Posterior vena cava (tissue), 2 donors: ENCODE measurements at places on chromosomes 12 and 14. TPM values are rescaled to one million over a fixed set of nuclear protein-coding genes. Genes with fewer than 3 reads are reported as not detected.

RNASE3 gene
- total RNA-seq: 0.48 TPM

CLEC6A gene
- not detected for total RNA-seq

LBHD2 gene
- not detected for total RNA-seq

TBX5 gene
- not detected for total RNA-seq

GLT1D1 gene
- 0.67 TPM for total RNA-seq

CEBPE gene
- 0.19 TPM for total RNA-seq

IGFBP6 gene
- total RNA-seq: 679 TPM

- DNase-seq: peak; percentile 66
Measured at GRCh38 chr14:96797582-96798349, 584 bp downstream of the VRK1 start.

- no peak for DNase-seq
Measured at GRCh38 chr14:33315721-33316120, 377.0 kb downstream of the NPAS3 start.

- no peak for DNase-seq
Measured at GRCh38 chr14:46245276-46245675, 406.3 kb downstream of the RPL10L start.

DNA sequence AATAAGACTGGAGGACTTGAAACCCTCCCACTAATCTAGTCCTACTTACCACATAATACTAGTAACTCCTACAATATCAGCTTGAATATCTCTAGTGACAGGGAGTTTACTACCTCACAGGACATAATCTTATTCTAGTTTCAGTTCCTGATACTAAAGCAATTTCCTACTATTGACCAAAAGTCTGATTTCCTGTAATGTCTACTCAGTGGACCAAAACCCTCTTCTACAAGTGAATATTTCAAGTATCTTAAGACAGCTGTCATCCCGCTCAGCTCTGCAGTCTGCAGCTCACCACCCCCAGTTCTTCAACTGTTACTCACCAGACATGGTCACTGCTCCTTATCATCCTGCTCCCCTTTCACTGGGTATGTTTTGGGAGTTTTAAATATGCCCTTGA is 70.8 kb upstream of the TMCC3 start:
- DNase-seq: no peak

DNA sequence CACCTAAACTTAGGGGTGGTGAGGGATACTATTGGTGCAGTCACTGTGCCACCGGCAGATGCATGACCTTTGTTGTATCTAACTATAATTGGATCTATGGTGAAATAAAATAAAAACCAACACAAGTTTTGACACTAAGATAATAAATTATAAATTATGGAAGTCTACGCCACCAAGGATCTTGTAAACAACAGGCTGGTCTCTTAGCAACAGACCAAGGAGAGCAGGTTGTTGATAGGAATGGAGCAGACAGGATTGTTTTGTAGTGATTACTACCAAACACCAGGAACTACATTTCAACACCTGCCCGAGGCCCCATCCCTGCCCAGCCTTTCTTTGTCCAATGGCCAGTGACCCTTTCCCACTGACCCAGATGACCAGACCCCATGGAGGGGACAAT is 1178.0 kb downstream of the VRK1 start:
- DNase-seq: no peak

DNA sequence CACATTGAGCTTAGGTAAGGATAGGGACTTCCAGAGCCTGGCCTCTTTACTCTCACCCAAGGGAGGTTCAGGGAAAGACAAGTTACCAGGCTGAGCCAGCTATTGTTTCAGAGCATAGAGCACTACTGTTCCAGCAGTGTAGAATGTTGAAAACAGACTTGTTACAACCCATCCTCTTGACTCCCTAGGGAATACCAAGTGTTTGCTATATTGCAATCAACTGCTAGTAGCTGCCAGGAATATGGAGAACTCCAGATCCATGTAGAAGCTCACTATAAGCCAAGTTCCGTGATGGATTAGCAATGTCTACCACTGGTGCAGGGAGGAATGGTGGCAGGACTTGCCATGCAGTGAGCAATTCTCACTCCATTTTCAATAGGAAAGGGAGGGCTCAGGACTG is 199.8 kb upstream of the RBM19 start:
- no peak for DNase-seq

- DNase-seq: no peak
Measured at GRCh38 chr12:89999699-90000505, 291.3 kb upstream of the ATP2B1 start.

- DNase-seq: no peak
Measured at GRCh38 chr14:92579244-92579936, 65.8 kb downstream of the RIN3 start.

DNA sequence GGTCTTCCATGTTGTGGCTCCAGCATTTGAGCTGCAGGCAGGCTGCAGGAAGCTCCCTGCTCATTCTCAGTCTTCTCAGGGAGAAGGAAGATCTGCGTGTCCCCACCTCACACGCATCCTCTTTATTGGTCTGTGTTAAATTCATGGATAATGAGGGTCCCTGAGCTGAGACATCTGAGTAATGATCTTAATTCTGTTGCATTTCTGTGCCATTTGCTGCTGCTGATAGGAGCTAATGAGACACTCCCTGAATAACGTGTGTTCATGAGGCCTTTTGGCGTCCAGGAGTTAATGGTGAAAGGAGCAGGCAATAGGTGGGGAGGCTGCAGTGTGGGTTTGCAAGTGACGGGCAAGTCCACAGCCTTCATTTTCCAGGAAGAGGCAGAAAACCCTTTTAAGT is 46.6 kb upstream of the OAS1 start:
- no peak for DNase-seq

- no peak for DNase-seq
Measured at GRCh38 chr12:80293347-80293746, 150.7 kb upstream of the PTPRQ start.

DNA sequence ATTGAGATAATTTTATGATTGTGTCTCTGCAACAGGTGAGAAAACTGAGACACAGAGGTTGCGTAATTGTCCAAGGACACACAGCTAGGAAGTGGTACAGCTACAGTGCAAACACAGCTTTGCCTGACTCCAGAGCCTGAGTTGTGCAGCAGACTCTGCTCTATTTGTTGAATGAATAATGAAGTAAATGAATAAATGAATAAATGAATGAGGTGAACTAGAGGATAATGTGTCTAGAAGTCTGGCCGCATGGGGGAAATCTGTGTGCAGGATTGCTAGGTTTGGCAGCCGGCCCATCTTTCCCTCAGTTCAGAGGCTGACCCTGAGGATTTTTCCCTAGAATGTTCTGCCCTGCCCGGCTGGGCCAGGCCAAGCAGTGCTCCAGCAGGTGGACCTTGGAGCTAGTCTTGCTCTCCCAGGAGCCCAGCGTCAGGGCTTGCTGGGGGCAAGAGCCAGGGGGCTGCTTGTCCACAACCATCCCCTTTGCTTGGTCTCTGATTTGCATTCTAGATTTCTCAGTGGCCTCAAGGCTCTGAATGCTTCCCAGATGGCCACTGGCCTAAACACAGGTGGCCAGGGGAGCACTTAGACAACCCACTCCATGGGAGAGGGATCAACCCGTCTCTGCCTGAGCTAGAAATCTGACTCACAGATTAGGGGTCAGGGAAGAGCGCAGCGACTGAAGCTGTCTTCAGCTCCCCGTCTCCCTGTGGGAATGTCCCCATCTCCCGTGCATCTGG is 225.2 kb downstream of the C12orf75 start:
- DNase-seq: no peak

DNA sequence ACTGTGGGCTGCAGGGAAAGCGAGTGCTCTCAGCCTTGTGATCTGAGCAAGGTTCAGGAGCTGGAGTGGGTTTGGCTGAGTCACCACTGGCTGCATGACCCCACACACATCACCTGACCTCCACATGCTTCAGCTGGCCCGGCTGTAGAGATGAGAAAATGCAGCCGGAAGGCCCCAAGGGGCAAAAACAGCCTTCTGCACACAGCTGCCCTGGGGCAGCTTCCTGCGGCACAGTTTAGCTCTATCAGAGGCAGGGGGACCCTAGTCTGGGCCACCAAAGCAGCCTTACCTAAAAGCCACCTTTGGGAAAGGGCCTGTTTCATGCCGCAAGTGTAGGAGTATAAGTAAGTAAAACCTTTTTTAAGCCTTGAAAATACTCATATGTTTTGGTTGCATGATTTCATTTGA is 123.3 kb downstream of the SSPN start:
- DNase-seq: peak; percentile 83

GRCh38 chr14:67396381-67396970 is 15.5 kb downstream of the PLEK2 start:
- no peak for DNase-seq
